Stimulated activated CD4-positive, alpha-beta T cell treated with anti-CD3 and anti-CD28 coated beads, Interleukin-2, amount 100 ng/mL, for 48 hours (primary cell): ENCODE measurements at places on chromosomes 7 and 10.
A peak's percentile ranks its signal among the peaks of the same experiment; 100 is the strongest.

DNA sequence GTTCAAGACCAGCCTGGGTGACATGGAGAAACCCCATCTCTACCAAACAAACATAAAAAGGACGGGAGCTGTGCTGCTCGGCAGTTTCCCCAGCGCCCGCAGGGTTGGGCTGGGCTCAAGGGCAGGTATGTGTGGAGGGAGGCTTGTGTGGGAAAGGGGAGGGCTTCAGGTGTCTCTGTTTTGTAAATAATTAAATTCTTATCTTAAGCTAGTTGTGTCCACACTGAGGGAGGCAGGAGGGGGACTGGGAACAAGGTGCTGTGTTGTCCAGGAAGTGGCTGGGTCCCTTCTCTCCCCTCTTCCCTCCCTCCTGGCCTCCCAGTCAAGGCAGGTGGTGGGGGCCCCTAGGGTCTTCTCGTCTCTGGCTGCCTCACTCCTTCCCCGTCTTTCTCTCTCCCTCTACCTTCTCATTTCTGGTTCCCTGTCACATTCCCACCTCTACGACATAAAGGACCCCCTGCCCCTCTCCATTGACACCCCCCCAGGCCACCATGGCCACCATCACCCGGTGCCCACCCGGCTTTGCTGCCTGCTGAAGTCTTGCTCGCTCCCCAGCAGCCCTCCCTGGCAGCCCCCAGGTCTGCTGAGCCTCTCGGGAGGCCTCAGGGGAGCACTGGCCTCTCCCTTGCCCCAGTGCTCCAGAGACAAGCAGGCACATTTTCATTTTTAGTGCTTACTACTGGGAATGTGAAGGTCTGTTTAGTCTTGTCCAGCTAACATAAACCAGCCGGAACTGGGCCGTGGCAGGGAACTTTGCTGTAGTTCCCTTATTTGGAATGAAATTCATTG lies 19.3 kb downstream of the NEURL1 start:
- DNase-seq, result no peak

DNA sequence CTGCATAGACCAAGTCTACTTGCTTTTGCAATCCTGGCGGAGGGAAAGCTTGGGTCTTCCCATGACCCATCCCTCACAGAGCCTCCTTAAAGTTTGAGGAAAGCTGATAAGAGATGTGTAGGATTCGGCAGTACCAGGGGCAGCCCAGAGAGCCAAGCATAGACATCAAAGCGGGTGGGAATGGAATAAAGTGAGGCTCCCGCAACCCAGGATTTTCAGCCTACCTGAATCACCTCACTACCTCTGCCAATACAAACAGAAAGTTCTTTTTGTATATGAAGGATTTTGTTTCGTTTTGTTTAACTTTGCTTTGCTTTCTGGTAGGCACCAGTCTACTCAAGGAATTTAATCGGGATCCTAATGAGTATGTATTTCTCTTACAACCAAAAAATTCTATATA lies 451.7 kb downstream of the PLXNA4 start:
- no peak for DNase-seq

DNA sequence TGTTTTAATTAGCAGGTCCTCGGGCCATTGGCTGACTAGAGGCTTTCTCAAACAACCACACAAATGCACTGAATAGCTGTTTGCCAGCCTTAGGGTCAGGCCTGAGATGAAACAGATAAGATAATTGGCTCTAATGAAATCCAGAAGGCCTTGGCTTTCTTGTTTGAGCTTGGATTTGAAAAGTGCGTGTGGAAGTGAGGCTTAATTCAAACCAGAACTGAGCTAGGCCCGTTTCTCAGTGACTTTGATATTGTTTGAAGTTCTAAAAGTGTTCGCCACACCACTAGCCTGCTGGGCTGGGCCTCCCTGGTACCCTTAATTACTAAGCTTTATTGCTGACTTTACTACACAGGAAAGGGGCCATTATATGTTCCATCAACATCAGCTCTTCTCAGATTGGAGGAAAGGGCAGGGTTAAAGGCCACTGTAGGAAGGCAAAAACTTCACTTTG lies 270.6 kb downstream of the TWIST1 start:
- DNase-seq, result no peak

DNA sequence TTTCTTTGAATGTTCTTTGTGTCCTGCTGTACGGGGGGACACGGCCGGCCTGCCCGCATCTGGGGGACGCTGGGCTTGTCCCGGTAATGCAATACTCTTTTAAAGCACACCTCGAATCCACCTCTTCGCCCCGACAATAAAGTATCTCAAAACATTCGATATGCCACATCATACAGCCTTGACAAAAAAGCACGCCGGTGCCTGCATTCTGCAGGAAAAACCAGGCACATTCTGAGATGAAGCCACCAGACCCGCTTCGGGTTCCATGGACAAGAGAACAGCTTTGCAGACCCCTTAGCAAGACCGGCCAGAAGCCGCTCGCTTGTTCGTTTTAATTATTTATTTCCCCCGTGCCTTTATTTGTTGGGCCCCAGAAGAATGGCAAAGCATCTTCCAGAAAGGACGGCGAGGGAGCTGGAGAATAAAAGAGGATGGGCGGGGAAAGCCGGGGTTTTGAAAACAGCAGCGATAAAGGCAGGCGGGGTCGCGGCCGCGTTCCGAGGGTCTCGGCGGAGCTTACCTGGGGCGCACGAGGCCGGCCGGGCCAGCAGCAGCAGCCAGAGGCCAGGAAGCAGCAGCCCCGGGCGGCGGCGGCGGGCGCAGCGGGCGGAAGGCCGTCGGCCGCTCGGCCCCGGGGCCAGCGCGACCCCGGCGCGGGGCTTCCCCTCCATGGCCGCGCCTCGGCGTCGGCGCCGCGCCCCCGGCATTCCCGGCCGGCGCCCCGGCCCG lies 462 bp downstream of the KIAA1549 start:
- DNase-seq, result no peak

- no peak for DNase-seq
Observed at GRCh38 chr10:121648493-121648892, 50.2 kb upstream of the FGFR2 start.

DNA sequence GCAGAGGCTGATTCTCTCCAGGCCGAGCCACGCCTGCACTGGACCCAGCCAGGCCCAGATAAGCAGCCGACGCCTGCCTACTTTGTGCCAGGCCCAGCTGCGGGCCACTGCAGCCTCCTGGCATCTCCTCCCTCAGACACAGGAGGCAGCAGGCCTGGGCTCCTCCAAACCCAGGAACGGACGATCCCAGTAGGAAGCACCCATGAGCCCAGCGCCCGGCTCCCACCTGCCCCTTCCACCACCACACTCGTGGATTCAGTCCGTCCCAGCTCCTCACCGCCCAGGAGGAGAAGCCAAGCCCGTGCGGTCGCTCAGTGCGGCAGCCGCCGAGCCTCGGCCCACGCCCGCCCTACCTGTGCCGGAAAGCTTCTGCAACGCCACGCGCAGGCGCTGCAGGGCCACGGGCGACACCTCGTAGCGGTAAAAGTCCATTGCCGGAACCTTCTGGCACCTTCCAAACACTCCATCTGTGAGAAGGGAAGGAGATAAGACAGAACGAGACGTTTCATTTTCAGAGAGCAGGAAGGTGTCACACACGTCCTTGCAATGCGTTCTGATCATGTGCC lies 271.1 kb downstream of the PTPRN2 start:
- DNase-seq, result no peak

GRCh38 chr10:100043344-100043743 lies 33.6 kb upstream of the DNMBP start:
- no peak for DNase-seq

DNA sequence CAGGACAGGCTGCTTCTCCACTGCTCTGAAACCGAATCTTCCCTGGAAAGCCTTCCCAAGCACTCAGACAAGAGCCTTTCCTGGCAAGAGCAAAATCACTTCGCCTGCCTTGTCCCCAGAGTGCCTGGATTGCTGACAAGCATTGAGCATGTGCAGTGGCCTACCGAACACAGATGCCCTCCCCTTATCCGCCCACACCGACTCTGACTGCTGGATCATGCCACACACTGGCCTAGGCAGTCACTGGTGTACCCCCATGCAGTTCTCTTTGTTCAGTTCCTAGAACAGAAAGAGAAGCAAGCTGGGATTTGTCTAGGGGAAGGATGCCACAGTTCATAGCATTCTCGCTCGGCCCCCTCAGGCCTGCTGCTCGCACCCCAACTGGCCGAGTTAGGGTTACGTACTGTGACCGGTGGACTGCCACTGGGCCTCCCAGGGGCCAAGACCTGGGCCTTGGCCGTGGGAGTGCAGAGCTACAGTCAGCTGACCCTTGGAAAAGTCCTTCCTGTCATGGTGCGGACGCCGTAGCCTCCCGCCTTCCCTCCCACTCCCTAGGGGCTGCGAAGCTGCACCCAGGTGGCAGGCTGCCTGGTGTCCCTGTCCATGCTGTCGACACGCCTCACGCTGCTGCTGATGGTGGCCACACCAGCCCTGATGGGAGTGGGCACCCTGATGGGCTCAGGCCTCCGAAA lies 6.9 kb downstream of the ABCB8 start:
- no peak for DNase-seq

GRCh38 chr7:53446170-53446569 lies 410.7 kb downstream of the POM121L12 start:
- no peak for DNase-seq

GRCh38 chr7:158121441-158122045 lies 466.1 kb downstream of the PTPRN2 start:
- DNase-seq, result no peak

- no peak for DNase-seq
Observed at GRCh38 chr10:70335246-70335613, 47.2 kb downstream of the LRRC20 start.

- peak; percentile 72 for DNase-seq
Observed at GRCh38 chr7:44977304-44977958, 1.4 kb downstream of the MYO1G start.

DNA sequence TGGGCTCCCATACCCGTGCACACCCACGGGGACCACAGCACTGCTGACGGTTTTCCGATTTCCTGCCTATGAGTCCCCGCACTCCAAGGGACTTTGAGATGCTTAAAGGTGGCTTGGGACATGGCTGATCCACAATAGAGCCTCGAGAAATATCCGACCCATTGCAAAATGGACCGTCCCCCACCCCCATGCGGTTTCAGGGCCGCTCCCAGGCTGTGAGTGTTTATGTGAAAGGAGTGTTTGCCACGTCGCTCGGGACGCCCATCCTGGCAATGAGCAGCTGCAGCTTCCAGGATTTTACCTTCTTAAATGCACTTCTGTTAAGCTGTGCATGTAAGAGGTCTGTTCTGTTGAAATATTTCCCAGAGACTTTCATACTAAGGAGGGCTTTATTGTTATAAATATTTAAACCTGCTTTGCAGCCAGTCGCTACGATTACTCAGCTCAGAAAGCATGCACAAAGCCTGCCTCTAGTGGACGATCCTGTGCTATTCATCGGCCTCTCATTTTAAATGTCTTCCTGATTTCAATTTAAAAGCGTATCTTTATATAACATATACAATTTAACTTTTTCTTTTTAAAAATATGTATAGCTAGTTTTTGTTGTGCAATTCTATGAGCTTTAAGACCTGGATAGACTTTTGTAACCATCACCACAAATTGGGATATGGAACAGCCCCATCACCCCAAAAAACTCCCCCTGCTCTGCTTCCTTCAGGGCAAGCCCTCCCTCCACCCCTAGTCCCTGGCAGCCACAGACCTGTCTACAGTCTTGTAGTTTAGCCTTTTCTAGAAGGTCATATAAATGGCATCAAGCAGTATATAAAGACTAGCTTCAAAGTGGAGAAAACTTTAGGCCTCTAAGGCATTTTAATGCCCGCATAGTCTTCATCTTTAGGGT lies 418.3 kb downstream of the PAXIP1 start:
- no peak for DNase-seq

DNA sequence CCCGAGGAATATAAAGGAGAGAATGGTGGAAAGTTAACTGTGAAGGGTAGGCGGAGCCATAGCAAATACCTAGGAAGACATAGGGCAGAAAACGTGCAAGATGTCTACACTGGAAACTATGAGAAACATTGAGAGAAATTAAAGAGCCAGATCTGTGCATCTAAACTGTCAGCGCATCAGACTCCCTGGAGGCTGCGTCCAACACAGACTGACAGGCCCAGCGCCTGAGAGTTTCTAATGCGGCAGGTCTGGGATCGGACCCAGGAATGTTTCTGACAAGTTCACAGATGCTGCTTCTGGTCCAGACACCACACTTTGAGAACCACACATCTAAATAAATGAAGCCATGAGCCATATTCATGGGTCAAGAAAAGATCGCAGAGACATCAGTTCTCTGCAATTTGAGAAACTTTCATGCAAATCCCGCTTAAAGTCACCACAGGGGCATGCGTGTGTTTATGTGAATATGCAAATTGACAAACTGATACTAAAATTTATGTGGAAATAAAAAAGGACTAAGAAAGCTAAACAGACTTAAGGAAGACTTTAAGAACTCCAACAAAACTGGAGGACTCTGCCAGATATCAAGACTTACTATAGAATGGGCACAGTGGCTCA lies 38.8 kb downstream of the PROSER2 start:
- DNase-seq, result no peak
